HTR-8/SVneo (cell line): ENCODE measurements at places on chromosomes 2 and 18.
A peak's percentile ranks its signal among the peaks of the same experiment; 100 is the strongest.

- no peak for DNase-seq
These were observed 86.0 kb upstream of the ACVR2A start for GRCh38 chr2:147758821-147759220.

- DNase-seq: no peak
These were observed 159.2 kb upstream of the HS6ST1 start for GRCh38 chr2:128477891-128478290.

DNA sequence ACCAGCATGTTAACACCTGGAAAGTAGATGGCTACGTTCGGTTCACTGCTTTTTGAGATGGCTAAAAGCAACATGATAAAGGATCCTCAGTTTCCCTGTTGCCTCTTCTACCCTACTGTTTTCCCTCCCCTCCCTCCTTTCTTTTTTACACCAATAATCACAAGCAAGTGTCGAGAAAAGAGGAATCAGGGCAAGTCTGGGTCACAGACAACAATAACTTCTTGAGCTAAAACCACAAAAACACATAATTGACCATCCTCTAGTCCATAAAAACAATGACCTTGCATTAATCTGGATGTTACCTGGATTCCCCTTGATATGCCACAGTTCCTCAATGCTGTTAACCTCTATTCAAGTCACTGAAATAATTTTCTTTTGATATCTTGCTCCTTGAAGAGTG lies 736.6 kb upstream of the GCFC2 start:
- DNase-seq: no peak

DNA sequence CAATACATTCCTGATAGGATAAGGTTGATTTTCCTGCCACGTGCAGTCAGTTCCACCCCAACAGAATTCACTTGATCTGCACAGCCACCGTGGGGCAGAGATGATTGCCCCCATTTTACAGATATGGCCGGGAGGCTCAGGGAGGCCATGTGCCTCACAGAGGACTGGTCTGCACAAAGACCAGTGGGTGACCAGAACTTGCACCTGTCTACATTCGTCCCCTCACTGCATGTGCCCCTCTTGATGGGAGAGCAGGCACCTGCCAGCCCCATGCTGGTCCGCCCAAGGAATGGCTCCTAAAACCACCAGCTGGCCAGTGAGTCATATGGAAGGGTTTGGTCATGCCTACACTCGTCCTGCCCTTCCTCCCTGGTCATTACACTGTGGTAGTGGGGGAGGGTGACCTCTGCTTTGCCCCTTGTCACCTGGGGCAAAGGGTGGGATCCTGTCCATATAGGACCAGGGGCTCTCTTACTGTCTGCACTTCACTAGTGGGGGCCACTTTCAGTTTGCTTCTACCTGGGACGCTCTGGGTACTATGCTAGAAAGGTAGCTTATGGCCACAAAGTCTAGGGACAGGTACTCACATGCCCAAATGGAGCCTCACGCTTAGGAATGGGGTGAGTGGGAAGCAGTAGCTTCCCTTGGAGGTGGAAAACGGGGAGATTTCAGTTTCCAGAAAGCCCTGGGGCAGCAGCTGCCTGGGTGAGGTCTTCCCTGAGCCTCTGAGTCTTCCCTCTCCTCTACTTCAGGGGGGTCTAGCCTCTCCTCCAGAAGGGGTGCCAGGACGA lies 14.7 kb downstream of the RRM2 start:
- no peak for DNase-seq

DNA sequence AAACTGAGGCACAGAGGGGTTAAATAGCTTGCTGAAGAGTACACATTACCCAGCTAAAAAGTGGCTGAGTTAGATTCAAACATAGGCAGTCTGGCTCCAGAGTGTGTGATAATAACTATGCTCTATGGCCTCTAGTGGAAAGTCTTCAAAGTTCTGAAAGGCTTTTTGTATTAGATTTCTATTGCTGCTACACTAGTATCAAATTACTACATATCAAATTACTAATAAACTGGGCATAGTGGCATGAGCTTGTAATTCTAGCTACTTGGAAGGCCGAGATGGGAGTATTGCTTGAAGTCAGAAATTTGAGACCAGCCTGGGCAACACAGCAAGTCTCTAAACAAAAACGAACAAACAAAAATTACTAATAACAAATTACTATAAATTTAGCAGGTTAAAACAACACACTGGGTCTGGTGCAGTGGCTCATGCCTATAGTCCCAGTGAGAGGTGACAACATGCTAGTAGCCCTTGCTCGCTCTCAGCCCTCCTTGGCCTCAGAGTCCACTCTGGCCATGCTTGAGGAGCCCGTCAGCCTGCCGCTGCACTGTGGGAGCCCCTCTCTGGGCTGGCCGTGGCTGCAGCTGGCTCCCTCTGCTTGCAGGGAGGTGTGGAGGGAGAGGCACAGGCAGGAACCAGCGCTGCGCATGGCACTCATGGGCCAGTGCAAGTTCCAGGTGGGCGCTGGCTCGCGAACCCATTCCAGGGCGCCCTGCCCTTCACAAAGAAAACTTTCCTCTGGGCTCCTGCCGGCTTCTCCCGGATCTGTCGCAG lies 38.2 kb upstream of the TWSG1 start:
- no peak for DNase-seq

DNA sequence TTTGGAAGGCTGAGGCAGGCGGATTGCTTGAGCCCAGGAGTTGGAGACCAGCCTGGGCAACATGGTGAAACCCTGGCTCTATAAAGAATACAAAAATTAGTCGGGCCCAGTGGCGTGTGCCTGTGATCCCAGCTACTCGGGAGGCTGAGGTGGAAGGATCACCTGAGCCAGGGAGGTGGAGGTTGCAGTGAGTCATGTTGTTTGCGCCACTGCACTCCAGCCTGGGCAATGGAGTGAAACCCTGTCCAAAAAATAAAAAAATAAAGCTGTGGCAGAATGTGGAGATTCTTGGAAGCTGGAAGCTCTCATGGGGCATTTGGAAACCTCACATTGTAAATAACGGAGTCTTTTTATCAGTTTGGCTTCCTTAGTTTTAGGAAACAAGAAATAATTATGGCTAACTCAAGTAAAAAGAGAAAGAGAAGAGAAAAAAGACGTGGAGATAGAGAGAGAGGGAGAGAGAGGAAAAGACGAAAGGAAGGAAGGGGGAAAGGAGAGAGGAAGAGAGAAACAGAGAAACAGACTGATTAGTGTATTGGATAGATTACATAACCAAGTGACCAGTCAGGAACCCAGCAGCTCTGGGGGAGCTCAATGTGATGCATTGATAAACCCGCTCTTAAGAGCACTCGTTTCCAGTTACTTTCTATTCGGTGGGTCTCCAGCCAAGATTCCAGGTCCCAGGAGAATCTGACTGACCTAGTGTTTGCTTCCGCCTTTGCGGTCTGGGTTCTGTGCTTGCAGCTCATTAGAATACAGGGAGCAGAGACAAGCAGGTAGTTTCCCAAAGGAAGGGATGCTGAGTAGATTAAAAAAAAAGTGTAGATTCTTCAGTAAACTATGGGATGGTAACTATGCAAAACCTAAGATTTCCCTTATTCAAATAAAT lies 1.1 kb upstream of the SPAST start:
- DNase-seq: peak; percentile 53
